Activated naive CD4-positive, alpha-beta T cell treated with anti-CD3 and anti-CD28 coated beads, Interleukin-2, amount 10 ng/mL, durations not matched to agents 5 hours and 36 hours (primary cell): ENCODE measurements at places on chromosomes 1 and 21. TPM values are rescaled to one million over a fixed set of nuclear protein-coding genes. Genes with fewer than 3 reads are reported as not detected.

The FAM167B gene
- total RNA-seq: 0.67 TPM

The GPR157 gene
- 3.3 TPM for total RNA-seq

The GJA5 gene
- total RNA-seq: not detected

The ATP5PO gene
- total RNA-seq: 198 TPM

The HMCN1 gene
- total RNA-seq: not detected

The BRWD1 gene
- total RNA-seq: 39.2 TPM

The SERTAD4 gene
- total RNA-seq: not detected

The PTPRC gene
- 826 TPM for total RNA-seq

The DCST1 gene
- total RNA-seq: not detected

The CRABP2 gene
- total RNA-seq: 0.71 TPM

The AMPD1 gene
- total RNA-seq: not detected

The SAMD13 gene
- 0.40 TPM for total RNA-seq

The RPS6KC1 gene
- total RNA-seq: 9.3 TPM

The CYP4B1 gene
- not detected for total RNA-seq

The TMEM53 gene
- total RNA-seq: 3.2 TPM

The GLIS1 gene
- not detected for total RNA-seq
